Uterine smooth muscle cell (primary cell): ENCODE measurements at places on chromosomes 7 and 10. TPM values are rescaled to one million over a fixed set of nuclear protein-coding genes. Genes with fewer than 3 reads are reported as not detected.

Gene CTAGE4
- total RNA-seq = 1.7 TPM in 1 of 2 replicates, not detected in the other

Gene GDF2
- not detected in 2 replicates for total RNA-seq

Gene ASIC3
- under 0.01 and 0.75 TPM in 2 replicates for total RNA-seq

Gene CYP2C19
- not detected in 2 replicates for total RNA-seq

Gene CPN1
- not detected in 2 replicates for total RNA-seq

Gene SPACDR
- total RNA-seq = 0.37 TPM in 1 of 2 replicates, not detected in the other

Gene LDB3
- under 0.01 TPM in 1 of 2 replicates, not detected in the other for total RNA-seq

Gene DDX56
- 46.9 and 64.2 TPM in 2 replicates for total RNA-seq

Gene TMEM176A
- 0.22 TPM in 1 of 2 replicates, not detected in the other for total RNA-seq

Gene EBF3
- total RNA-seq = 0.12 and 1.3 TPM in 2 replicates

Gene KIFBP
- 42.2 and 55.6 TPM in 2 replicates for total RNA-seq

Gene BAMBI
- 0.77 and 2.9 TPM in 2 replicates for total RNA-seq

Gene C10orf143
- total RNA-seq = 0.44 and 0.75 TPM in 2 replicates

Gene MBL2
- total RNA-seq = not detected in 2 replicates

Gene ARHGAP22
- 85.7 and 130 TPM in 2 replicates for total RNA-seq

Gene AQP1
- total RNA-seq = 0.50 and 0.66 TPM in 2 replicates

Gene MRPL32
- 48.9 and 53.5 TPM in 2 replicates for total RNA-seq

Gene IL2RA
- total RNA-seq = not detected in 2 replicates

Gene SH2B2
- total RNA-seq = 2.0 and 3.1 TPM in 2 replicates

Gene OR2A42
- total RNA-seq = under 0.01 TPM in 1 of 2 replicates, not detected in the other

Gene UCN3
- not detected in 2 replicates for total RNA-seq

Gene CTAGE8
- total RNA-seq = 0.44 TPM in 1 of 2 replicates, not detected in the other

Gene CPXM2
- under 0.01 TPM in 1 of 2 replicates, not detected in the other for total RNA-seq

Gene NKX2-3
- not detected in 2 replicates for total RNA-seq

Gene HNRNPH3
- 27.0 and 46.7 TPM in 2 replicates for total RNA-seq

Gene FZD8
- total RNA-seq = 20.2 and 39.5 TPM in 2 replicates

Gene CALY
- total RNA-seq = 0.25 TPM in 1 of 2 replicates, not detected in the other

Gene OR9A2
- not detected in 2 replicates for total RNA-seq

Gene ACTL6B
- not detected in 2 replicates for total RNA-seq

Gene BUD31
- 103 and 113 TPM in 2 replicates for total RNA-seq

Gene IFIT1B
- not detected in 2 replicates for total RNA-seq

Gene SEMA4G
- total RNA-seq = 0.33 and 1.00 TPM in 2 replicates

Gene SHOC2
- total RNA-seq = 50.1 and 67.0 TPM in 2 replicates

Gene PAX2
- under 0.01 TPM in 1 of 2 replicates, not detected in the other for total RNA-seq

Gene TAC1
- 0.33 and 0.75 TPM in 2 replicates for total RNA-seq

Gene PAOX
- total RNA-seq = 4.0 and 9.2 TPM in 2 replicates

Gene HOXA7
- 0.77 and 1.9 TPM in 2 replicates for total RNA-seq

Gene SFTPA1
- total RNA-seq = under 0.01 TPM in 1 of 2 replicates, not detected in the other

Gene TUBB8
- not detected in 2 replicates for total RNA-seq

Gene ODAD2
- total RNA-seq = 3.5 and 8.4 TPM in 2 replicates

Gene CALML3
- total RNA-seq = not detected in 2 replicates

Gene HERC4
- 102 and 146 TPM in 2 replicates for total RNA-seq

Gene HK1
- total RNA-seq = 129 and 210 TPM in 2 replicates

Gene HOXA3
- under 0.01 and 1.2 TPM in 2 replicates for total RNA-seq

Gene TMEM176B
- total RNA-seq = 0.12 TPM in 1 of 2 replicates, not detected in the other

Gene RNF32
- 1.2 and 2.0 TPM in 2 replicates for total RNA-seq

Gene PRF1
- total RNA-seq = not detected in 2 replicates

Gene LARP4B
- 26.7 and 28.6 TPM in 2 replicates for total RNA-seq

Gene ZKSCAN5
- 13.6 and 13.7 TPM in 2 replicates for total RNA-seq

Gene FGFBP3
- 0.66 and 0.75 TPM in 2 replicates for total RNA-seq

Gene H2BK1
- not detected in 2 replicates for total RNA-seq
